ENCODE measurements at places on chromosomes 12 and 14.
A peak's percentile ranks its signal among the peaks of the same experiment; 100 is the strongest.

DNA sequence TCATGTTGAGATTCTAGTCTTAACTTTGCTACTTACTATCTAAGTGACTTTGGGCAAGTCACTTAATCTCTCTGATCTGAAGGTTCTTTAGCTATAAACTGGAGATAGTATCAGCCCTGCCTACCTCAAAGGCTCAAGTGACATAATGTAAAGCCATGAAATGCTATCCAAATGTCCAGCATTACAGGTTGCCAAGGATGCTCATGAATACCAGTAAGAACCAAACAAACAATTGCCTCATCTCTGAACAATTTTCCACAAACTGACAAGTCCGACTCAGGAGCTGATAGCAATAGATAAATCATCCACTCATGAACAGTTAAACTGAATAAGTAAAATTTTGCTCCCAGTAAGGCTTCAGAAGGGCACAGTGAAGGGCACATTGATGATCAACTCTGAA is 51.5 kb downstream of the LMNTD1 start:
- DNase-seq = no peak

DNA sequence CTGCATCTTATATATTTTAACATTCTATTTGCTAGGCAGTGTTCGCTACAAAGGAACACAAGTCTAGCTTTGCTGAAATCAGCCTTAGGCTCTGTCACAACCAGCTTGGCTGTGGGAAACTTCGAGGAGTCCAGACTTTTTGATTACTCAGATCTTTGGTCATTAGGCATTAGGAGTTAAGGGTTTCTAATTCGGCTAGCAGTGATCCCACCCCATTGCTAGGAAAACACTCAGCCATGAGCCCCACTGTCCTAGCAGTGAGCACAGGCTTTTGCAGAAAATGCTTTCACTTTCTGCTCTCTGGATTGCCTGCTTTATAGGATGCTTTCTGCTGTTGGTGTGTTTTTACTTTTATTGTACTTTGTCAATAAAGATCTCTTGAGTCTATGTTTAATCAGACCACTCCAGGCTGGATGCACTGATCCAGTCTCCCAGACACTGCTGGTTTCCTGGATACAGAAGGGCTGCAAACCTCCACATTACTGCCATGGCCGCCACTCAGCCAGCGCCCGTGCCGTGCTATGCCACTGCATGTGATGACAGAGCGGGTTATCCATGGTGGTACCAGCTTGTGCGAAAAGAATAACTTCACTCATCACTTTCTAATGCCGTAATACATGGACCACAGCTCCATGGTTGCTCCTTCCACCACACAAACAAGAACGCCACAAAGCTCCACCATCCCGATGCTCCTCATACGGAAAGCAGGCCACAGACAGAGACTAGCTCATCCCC is 41.0 kb upstream of the PYGL start:
- no peak for DNase-seq

- DNase-seq = peak; percentile 17
Measured at GRCh38 chr12:32535288-32535999, 136.1 kb downstream of the FGD4 start.

GRCh38 chr12:19201661-19202060 is 72.1 kb downstream of the PLEKHA5 start:
- no peak for DNase-seq

- DNase-seq = no peak
Measured at GRCh38 chr12:2101771-2102170, 49.0 kb downstream of the CACNA1C start.

- DNase-seq = peak; percentile 22
Measured at GRCh38 chr12:49188201-49188915, 522 bp downstream of the TUBA1A start.

DNA sequence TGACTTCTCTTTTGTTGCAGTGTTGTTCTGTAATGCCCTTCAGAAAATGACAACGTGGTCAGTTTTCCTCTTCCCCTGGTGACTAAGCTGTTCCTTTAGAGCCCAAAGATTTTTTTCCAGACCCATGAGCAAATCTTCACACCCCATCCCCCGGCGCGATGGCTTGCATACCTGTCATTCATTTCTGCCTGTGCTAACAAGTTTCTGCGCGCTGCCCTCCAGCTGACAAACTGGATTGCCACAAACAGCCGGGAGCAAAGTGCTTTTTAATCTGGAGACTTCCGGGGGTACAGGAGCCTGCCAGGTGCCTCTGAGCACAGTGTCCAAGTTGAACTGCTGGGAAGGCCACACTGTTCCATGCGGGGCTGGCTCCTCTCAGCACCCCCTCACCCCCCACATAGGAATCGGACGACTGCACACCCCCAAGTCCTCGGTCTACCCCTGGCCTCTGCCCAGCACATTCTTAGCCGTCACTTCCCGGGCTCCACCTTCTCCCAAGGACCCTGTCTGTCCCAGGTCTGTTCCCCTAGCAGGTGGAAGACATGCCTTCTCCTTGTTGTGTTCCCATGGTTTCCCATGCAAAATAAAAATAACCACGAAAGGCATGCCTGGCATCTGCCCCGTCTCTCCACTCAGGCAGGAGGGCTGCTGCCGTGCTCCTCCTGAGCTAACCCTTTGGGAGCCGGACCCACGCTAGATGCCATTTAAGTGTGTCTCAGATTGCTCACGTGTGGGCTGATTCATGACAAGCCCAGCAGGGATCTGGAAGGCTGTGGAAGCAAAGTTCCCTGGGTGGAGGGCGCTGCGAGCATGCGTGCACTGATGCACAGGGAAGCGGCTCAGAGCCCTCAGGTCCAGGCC is 14.1 kb downstream of the RILPL1 start:
- peak; percentile 47 for DNase-seq

- DNase-seq = no peak
Measured at GRCh38 chr14:70882776-70883492, 24.3 kb upstream of the PCNX1 start.

DNA sequence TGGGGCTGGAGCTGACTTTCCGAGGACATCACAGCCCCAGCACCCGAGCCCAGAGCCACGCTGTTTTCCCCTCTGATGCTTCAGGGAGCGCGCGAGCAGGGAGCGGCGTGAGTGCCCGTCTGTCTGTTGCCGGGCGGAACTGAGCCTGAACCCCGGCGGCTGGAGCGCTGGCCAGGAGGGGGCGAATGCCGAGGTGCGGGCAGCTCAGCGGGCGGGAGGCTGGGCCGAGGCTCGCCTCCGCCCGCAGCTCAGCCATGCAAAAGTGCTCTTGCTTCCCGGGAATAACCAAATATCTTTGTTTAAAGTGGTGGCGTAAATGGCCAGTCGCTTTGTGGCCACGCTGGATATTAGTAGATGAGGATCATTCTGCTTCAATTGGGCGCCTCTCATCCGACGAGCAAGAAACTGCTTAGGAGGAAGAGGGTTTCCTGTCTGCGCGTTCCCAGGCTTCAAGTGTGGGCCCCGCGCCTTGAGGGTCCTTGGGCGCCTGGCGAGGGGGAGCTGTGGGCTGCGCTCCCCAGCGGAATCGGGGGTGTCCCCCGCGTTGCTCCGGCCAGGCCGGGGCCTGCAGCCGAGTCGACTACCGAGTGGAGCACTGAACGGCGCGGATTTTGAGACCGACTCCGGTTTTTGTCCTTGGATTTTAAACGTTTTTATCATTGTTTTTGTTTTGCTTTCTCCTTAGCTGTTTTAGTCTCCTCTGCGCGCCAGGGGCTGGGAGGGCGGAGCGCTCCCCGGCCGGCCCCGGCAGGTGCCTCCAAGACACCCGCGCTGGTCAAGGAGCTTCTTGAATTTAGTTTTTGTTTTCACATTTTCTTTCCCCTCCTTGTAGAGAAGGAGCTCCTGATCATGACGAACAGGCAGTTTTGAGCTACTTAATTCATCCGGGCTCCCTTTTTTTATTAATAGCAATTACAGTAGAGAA is 831 bp upstream of the NKX2-1 start:
- DNase-seq = no peak

DNA sequence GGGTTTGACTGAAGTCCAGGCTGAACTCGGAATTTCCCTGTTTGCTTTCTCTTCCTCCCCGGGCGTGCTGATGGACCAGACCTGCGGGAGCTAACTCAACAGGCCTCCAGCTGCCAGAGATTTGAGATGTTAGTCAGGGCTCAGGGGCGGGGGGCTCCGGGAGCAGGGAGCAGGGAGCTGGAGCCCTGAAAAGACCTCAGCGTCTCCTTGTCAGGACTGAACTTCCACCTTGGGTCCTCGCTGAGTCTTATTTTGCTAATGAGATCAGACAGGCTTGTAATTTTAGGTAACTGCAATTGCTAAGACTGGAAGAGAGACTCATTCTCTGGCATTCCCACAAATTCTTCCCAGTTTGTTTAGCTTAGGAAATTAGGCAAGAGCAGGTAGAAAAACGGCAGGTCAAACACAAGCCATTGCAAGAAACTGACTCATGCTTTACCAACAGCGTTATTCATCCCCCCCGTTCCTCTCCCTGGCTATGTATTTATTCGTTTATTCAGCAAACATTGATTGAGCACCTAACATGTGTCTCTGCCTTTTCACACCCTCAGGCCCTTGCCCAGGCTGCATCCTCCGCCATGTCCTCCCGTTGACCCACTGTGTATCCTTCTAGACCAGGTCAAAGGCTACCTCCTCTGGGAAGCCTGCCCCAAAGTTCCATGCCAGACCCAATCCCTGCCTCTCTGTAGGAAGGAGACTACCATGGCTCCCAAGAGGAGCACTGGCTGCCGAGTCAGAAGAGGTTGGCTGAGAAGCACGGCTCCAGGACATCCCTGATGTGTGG is 80.4 kb upstream of the DIO3 start:
- no peak for DNase-seq

DNA sequence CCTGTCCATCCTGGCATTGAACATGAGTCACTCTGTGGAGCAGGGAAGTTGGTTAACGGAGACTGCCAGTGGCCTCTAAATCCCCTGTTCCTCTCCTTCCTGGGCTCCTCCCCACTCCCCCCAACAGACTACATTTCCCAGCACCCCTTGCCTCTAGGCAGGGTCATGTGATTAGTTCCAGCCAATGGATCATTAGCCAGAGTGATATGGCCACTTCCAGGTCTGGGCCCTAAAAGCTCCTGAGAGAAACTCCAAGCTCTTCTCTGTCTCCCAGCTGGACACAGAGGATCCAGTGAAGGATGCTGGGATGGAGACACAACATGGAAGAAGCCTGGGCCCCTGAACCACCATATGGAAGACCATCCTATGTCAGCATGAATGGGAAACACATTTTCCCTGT is 54.4 kb upstream of the RFLNA start:
- DNase-seq = no peak

DNA sequence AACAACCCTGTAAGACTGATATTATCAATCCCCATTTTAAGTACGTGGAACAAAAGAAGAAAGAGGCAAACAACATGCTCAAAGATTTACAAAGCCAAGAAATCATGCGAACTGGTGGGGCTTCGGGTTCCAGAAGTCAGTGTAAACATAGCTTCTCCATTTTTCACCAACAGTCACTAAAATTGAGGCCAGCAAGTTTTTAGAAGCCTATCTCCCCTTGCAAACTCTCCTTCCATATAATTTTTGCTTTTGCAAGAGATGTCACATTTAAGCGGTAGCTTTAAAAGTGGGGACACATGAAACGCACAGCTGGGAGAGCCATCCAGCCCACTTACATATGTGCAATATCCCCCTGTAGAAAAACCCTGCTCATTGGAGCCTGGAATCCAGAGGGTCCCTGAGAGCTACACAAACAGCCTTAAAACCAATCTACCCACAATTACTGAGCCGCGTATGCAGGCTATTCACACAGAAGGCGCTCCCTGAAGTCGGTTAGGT is 797 bp downstream of the SLC11A2 start:
- no peak for DNase-seq

DNA sequence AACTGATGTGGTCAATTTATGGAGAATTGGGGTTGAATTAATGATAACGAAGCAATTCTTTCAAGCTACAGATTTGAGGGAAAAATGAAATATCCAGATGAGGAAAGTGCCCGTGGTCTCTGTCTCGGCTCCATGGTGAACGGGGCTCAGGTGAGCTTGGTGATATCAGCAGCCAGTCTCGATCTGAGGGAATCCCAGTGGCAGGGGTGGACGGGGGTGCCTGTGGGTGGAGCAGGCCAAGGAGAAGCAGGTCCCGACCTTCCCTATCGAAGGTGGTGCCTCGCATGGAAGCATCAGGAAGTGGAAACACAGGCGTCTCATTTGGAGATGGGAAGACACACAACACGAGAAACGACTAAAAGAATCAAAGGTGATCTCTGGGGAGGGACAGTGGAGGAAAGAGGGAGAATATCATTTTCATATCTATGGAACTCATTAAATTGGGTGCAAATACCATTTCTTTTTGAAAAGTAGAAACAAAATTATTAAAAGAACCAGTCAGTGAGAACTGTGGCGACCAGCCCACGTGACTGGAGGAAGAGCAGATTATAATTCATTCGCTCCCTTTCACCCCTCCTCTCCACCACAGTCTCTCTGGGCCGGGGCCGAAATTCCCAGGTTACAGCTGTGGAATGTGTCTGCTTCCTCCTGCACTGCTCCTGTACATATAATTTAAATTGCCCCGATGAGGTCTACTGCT is 354.3 kb upstream of the SFSWAP start:
- DNase-seq = no peak

GRCh38 chr12:121009741-121010140 is 6.5 kb downstream of the C12orf43 start:
- DNase-seq = no peak

DNA sequence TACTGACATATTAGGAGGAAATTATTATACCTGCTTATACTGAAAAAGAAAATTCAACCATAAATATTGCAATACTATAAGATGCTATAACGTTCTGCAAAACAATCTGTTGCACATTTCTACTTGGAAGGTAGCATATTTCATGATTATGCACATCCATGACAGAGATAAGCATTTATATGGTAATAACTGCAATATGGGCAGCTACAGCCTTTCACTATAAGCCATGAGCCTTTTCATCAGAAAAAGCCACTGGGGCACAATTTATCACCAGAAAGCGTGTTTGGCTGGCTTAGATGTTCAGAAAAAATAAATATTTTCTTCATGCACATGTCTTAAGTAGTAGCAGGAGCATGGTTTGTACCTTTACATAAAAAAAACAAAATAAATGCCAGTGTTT is 340.7 kb downstream of the GALC start:
- no peak for DNase-seq

GRCh38 chr14:102726191-102726949 is 50.9 kb upstream of the TRAF3 start:
- DNase-seq = no peak

DNA sequence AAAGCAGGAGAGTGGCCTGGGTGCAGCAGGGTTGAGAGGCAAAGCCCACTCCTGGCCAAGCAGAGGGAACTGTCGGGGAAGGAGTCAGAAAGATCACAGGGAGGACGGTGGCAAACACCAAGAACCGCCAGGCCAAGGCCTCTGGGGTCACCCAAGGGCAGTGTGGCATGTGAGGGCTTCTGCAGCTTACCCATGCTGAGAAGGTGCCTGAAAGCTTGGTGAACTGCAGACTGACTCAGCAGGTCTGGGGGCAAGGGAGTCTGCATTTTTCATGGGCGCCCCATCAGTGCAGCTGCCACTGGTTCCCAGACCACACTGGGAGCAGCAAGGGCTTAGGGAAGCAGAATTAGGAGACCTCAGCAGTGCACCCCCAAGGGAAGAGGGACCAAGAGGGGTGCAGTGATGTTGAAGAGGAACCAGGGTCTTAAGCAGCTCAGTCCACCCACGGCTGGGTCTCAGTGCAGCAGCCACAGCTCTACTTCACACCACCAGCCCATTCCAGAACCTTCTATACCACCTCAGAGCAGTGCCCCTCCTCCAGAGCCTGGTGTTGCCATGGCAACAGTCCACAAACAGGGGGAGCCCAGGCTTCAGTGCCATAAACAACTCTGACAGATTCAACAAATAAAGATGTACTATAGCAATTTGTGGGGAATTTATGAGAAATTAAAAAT is 59.4 kb downstream of the ITPK1 start:
- DNase-seq = no peak

GRCh38 chr12:90773491-90773890 is 181.5 kb downstream of the CCER1 start:
- DNase-seq = no peak

Data from thoracic aorta (tissue), 2 donors.